Right lung (tissue), 10 donors: ENCODE measurements at places on chromosomes 11 and 22. TPM values are rescaled to one million over a fixed set of nuclear protein-coding genes. Genes with fewer than 3 reads are reported as not detected.

The TRIM34 gene
- polyA plus RNA-seq: 28.6 TPM

The IMMP1L gene
- 57.7 TPM for polyA plus RNA-seq

The EFEMP2 gene
- 194 TPM for polyA plus RNA-seq

The SEPTIN3 gene
- 1.3 TPM for polyA plus RNA-seq

The LARGE2 gene
- 14.2 TPM for polyA plus RNA-seq

The CLP1 gene
- 12.1 TPM for polyA plus RNA-seq

The CBLIF gene
- polyA plus RNA-seq: not detected

The C22orf15 gene
- polyA plus RNA-seq: 8.6 TPM

- no peak for DNase-seq
Measured at GRCh38 chr11:134414766-134415765, 3.0 kb upstream of the B3GAT1 start.

- peak; percentile 81 for DNase-seq
Measured at GRCh38 chr11:107017433-107018218, 650 bp downstream of the GUCY1A2 start.

DNA sequence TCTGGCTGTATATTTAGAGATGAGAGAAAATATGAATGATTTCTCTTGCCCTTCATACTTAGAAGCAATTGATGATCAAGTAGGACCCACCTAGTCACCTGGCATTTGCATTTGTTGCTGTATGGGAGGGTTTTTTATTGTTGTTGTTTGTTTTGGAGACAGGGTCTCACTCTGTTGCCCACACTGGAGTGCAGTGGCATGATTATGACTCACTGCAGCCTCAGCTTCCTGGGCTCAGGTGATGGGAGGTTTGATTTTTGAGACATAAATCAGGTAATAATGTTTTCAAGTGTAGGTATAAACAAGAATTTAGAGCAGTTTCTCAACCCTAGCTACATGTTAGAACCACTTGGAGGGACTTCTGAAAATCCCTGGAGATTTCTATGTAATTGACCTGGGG, 63.0 kb downstream of the TNRC6B start:
- DNase-seq: no peak

DNA sequence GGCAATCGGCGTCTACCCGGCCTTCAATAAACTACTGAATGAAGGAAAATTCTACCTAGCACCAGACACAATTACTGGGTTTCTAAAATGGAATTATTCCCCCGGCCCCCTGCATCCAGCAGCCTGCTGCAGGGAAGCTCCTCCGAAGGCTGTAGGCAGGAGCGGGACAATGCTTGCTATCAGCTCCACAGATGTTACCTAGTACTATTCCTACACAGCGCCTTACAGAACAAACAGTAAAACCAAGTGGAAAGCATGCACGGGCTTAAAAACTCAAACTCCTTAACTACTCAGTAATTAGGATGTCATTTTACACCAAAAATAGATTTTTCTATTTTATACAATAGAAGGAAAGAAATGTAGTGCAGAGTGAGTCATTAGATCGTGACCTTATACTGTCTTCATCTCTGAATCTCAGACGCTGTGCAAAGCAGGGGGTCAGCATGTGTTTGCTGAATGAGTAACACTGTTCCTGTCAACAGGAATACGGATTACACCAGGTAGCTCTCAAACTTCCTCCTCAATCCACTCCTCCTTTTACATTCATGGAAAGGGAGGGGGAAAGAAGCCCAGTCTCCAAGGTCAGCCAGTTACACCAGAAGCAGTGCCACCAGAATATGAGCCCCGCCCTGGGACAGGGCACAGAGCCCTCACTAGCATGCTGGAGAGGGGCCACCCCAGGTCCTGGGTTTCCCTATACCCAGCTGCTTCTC, 74.9 kb downstream of the PACSIN2 start:
- DNase-seq: no peak

DNA sequence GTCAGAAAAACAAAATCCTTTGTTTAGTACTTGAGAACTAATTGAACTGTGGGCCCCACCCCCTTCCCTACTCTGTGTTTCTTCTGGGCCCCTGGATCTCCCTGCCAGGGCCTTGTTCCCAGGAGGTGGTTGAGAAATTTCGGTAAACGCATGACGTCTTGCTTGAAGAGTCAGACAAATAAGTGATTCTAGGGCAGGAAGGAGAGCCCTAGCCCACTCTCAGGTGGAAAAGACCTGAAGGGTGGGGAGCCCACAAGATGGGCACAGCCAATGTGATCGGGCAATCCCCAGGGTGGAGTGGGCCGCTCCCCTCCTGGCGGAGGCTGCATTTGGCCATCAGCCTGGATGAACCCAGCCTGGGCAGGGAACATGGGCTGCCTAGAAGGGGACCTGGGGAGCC, 16.8 kb upstream of the P2RY2 start:
- DNase-seq: no peak

GRCh38 chr11:29159552-29160465, 857.0 kb downstream of the KCNA4 start:
- DNase-seq: peak; percentile 32

GRCh38 chr11:25065746-25066145, 568.9 kb downstream of the LUZP2 start:
- no peak for DNase-seq

- no peak for DNase-seq
Measured at GRCh38 chr11:113405724-113406478, 18.3 kb downstream of the ANKK1 start.

- DNase-seq: no peak
Measured at GRCh38 chr11:93464927-93465540, 78.2 kb downstream of the SMCO4 start.

- DNase-seq: no peak
Measured at GRCh38 chr11:11441091-11441490, 88.0 kb upstream of the CSNK2A3 start.

GRCh38 chr11:100445231-100445735, 241.8 kb upstream of the ARHGAP42 start:
- DNase-seq: no peak

- peak; percentile 12 for DNase-seq
Measured at GRCh38 chr11:70467201-70468085, 69.1 kb downstream of the CTTN start.

- no peak for DNase-seq
Measured at GRCh38 chr11:130830566-130830965, 85.7 kb downstream of the SNX19 start.

DNA sequence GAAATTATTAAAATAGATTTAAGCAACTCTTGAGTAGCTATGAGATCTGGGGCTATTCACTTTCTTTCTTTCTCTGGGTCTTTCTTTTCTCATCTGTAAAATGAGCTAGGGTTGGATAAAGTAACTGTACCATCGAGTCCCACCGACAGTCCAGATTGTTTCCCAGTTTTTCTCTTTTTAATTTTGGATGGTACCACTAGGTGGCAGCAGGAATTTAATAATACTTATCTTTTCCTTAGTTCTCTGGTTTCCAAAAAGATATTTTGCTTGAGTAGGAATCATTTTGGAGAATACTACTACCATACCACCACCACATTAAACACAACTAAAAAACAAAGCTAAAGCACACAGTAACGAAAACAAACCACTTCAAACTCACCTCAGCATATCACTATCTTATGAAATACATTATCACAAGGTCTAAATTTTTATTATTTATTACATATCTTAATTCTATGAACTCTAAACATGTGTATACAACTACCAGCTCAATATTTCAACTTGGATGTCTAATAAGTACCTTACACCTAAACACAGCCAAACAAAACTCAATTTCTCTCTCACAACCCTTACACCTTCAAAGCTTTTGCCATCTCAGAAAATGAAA, 584.0 kb downstream of the KCNA4 start:
- DNase-seq: peak; percentile 10

- DNase-seq: peak; percentile 89
Measured at GRCh38 chr11:2825889-2826678, 59.5 kb downstream of the CDKN1C start.

GRCh38 chr11:59040607-59041006, 45.5 kb upstream of the GLYATL1B start:
- no peak for DNase-seq
